Motor neuron (in vitro differentiated cells): ENCODE measurements at places on chromosomes 6 and 20. TPM values are rescaled to one million over a fixed set of nuclear protein-coding genes. Genes with fewer than 3 reads are reported as not detected.

DNA sequence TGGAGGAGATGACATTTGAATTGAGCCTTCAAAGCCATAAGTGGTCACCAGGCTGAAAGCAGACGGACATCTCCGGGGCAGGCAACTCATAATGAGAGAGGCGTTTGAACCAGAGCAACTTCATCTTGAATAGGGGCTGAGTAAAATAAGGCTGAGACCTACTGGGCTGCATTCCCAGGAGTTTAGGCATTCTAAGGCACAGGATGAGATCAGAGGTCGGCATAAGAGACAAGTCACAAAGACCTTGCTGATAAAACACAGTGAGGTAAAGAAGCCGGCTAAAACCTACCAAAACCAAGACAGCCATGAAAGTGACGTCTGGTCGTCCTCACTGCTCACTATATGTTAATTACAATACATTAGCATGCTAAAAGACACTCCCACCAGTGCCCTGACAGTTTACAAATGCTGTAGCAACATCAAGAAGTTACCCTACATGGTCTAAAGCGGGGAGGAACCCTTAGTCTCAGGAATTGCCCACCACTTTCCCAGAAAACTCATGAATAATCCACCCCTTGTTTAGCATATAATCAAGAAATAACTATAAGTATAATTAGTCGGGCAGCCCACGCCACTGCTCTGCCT, 194.7 kb upstream of the SOX4 start:
- no peak for ATAC-seq

- ATAC-seq: no peak
Measured at GRCh38 chr20:62618611-62619529, 23.4 kb upstream of the SLCO4A1 start.

- no peak for ATAC-seq
Measured at GRCh38 chr20:50317609-50318008, 127.0 kb downstream of the CEBPB start.

DNA sequence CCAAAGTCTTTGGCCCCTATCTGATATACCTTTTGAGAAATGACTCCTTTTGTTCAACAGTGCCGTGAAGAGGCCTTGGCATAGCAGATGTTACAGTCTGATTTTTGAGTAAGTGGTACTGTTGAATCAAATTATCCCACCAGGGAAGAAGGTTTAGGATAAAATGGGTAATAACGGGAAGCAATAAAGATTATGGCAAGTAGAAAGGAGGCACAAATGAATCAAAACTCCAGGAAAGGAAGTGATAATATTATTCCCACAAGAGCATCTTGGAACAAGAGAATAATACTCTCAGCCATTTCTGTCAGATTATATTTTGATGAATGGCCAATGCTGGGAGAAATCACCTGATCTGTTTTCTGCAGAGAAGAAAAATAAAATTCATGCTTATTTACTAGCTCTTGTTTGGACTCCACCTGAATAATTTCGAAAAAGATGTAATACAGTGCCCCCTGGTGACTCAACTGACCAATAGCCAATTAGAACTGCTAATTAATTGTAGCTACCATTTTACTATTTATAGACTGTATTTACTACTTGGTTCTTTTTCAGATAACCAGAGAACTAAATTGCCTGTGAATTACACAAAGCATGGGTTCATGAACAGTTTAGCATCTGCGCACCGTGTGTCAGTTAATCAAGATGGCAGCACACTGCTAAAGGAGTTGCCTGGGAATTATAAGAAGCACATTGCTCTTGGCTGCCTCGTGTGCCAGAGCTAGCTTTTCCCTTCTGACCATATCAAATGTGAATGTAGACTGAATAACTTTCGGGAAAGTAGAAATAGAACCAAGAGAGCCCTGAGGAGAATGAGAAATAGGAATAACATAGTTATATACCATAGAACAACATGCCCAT, 78.5 kb upstream of the TRDN start:
- ATAC-seq: no peak

DNA sequence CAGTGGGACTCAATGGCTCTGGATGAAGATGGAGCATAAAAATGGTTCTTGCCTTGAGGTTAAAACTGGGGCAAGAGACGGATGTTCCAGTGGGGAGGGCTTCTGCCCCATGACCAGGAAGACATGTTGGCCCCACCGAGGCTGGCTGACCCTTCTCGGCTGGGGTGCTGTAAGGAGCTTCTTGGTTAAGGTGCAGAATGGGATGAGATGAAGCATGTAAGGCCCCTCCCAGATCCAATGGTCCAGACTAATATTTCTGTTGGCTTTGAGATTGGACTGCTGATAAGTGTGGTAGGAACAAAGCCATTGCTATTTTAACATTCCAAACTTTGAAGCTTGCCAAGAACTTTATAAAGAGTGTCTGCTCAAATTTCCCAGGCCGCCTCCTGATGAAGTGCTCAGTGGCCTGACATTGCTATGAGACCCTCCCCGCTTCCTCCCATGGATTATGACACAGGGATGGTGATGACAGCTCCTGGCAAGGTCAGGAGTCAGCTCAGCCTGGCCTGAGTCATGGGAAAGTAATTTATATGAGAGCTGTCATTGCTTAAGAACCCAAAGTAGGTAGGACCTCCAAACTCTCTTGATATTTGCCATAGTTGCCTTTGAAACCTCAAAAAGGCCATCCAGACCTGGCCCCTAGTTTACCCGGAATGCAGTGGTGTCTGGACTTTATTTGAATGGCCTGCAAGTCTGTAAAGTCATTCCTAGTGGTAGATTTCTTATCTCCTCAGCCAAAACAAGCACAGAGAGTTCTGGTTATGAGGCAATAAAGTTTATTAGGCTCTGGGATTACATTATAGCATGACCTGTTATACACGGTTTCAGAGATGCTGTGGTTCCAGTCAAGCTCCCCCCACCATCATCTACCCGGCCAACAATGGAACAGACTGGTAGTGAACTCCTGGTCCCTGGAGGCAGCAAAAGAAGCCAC, 55.2 kb downstream of the TGM2 start:
- ATAC-seq: no peak

DNA sequence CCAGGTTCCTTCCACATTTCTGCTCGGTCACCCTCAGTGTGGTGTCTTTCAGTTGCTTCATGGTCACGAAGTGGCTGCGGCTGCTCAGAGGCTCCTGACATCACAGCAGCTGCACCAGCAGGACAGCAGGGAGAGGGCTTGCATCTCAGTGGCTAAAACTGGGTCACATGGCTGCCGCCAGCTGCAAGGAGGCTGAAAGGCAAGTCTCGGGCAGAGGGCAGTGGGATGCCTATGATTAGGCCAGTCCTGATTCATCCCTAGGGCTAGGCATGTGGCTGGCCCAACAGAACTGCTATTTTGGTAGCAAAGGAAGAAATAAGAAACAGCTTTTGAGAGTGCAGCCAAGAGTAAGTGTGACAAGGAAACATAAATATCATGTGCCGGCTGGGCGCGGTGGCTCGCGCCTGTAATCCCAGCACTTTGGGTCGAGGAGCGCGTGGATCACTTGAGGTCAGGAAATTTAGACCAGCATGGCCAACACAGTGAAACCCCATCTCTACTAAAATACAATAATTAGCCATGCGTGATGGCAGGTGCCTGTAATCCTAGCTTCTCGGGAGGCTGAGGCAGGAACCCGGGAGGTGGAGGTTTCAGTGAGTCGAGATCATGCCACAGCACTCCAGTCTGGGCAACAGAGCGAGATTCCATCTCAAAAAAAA, 46.6 kb downstream of the RBM38 start:
- ATAC-seq: no peak

GRCh38 chr6:138349891-138350290, 27.8 kb upstream of the SMIM28 start:
- ATAC-seq: no peak

DNA sequence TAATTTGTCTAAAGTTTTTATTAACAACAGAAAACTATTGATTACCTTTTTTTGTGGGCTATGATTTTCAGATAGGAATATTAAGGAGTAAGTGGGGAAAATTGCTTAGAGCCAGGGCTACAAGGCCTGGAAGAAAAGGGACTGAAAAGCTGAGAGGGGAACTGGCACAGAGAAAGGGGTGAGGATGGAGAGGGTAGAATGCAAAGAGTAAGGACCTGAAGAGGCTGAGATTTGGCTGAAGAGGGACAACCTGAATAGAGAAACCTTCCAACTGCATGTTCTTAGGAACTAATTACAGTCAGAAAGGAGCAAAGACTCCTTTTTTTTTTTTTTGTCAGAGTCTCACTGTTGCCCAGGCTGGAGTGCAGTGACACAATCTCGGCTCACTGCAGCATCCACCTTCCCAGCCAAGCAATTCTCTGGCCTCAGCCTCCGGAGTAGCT, 16.7 kb downstream of the BTN2A1 start:
- ATAC-seq: peak; percentile 24

DNA sequence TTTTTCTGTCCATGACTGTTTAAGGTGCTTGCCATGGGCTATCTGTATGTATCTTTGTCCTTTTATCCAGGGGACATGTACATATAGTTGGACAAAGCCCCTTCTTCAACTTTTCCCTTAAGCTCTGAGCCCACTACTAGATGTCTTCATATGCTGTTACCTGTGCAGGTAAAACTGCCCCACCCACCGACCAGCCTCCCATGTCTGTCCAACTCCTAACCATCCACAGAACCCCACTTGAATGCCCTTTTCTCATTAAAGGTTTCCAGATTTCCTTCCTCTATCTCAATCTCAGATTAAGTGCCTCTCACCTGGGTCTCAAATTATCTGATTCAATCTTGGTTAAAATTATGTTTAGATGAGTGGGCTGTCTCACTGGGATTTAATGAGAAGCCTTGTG, 136.3 kb downstream of the RNASET2 start:
- no peak for ATAC-seq

DNA sequence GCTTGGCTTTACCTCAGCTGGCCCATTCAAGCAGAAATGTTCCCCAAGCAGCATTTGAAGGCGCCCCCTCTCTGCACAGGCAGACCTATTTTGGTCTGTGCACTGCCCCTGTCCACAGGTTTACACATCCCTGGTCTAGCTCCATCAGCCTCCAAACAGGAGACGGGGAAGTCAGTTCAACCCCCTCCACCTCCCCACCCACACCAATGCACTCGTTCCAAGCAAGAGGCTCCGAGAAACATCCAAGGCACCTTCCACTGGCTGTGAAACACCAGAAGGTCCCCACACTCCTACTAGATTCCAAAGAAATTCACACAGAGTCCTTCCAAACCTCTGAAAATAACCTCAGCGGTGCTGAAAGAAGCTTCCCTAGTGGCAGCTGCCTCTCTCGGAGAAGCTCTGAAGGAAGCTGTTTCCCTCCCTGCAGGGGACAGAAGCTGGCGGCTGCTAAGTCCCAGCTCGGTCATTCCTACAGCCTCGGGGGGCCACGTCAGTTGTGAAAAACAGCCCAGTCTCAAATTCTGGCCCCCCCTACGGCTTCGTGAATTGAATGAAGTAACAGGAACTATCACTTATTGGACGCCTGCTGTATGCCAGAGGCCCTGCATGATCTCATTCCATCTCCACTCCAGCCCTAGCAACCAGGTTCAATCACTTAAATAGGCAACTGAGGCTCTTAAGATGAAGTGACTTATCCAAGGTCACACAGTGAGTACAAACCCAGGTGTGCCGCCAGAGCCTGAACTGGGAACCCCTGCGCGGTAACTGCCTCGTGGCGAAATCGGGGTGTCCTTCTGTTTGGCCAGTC, 815 bp downstream of the SPATA2 start:
- peak; percentile 8 for ATAC-seq

Gene BFSP1
- 0.38 and 0.49 TPM in 2 replicates for total RNA-seq

Gene TTLL9
- 3.8 and 4.1 TPM in 2 replicates for total RNA-seq

Gene DACT2
- total RNA-seq: 0.96 and 1.5 TPM in 2 replicates

Gene CASS4
- total RNA-seq: 2.5 and 2.6 TPM in 2 replicates

Gene PSMG4
- 40.4 and 41.1 TPM in 2 replicates for total RNA-seq

Gene SMLR1
- 0.11 and 0.31 TPM in 2 replicates for total RNA-seq

Gene FBXL4
- 10.7 and 11.4 TPM in 2 replicates for total RNA-seq
